ENCODE measurements at places on chromosomes 4 and X.

GRCh38 chrX:46703980-46704379 lies 54.9 kb downstream of the SLC9A7 start:
- no peak for DNase-seq

DNA sequence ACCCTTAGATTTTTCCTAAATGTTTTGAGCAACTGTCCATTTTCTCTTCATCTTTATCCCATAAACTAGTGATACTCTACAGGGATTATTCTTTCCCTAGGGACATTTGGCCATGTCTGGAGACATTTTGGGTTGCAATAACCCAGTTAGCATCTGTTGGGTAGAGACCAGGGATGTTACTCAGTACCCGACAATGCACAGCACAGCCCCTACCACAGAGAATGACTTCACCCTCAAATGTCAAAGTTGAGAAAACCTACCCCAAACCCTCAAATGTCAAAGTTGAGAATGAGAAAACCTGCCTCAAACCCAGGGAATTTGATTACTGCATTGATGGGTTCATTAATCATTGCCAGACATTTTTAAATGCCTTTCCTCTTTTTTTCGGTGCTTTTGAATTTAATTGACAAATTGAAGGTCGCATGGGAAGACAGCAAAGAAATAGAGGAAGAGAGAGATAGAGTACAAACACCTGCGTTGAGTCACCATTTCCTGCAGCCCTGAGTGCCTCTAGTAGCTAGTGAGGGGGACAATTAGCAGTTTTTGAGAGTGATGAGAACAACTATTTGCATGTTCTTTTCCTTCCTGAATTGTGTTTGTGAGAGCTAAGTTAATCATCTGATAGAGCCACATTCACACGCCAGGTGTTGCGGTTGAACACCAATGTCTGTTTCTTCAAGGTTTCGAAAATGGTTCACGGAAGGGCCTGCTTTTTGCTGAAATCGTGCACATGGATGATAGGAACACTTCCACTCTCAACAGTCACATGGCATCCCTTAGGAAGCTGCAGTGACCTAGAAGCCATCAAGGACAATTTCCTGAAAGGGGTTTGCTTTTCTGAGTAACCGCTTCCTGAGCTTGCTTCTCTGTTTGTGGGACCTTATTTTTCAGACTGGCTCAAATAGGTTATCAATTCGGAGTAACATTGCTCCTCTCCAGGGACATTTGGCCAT lies 203.9 kb upstream of the VCX3A start:
- no peak for DNase-seq

- no peak for DNase-seq
These were observed 186.2 kb downstream of the LARP7 start for GRCh38 chr4:112823156-112823555.

DNA sequence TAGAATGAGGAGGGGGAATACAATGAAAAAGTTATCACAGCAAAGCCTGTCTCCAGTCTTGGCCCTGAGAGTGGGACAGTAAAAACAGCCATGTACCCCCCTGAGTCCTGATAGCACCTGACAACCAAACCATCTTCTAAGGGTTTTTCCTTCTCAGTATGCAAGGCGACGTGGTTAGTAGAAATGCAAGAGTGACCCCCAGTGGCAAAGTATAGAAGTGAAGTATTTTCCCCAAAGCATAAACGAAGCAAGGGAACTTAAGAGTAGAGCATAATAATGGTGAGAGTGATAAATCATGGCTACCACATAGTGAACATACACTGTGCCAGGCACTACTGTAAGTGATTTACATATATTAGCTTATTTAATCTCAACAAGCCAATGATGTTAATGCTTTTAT lies 52.8 kb downstream of the FAM47C start:
- peak; percentile 43 for DNase-seq

DNA sequence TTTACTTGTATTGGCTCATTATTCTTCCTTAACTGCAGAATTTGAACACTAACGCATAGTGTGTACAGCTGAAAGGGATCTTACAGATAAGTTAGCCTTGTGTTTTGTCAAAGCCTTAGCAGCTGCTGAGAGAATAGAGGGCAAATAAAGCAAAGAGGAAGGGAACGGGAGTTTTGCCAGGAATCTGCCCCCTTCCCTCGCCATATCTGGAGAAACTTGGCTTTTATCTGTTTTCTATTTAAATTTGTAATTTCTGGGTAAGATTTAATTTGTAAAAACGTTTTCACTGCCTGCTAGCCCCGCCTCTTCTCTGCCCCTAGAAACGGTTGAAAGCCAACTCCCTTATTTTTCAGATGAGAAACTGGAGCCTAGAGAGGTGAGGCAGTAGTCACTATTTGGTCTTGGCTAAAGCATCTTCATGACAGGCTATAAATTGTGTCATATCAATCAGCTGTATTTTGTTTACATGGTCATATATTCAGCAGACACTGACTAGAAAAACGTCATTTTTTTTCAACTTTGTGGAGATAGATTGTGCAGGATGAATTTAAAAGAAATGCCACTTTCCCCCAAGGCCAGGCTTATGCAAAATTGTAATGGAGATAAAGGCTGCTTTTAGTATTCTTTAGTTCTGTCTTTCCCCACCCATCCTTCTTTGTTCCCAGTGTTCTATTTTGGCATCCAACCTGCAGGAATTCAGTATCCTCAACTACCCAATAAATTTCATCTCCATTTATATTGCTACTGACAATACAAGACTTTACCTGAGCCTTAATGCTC lies 319.4 kb downstream of the SH2D1A start:
- no peak for DNase-seq

DNA sequence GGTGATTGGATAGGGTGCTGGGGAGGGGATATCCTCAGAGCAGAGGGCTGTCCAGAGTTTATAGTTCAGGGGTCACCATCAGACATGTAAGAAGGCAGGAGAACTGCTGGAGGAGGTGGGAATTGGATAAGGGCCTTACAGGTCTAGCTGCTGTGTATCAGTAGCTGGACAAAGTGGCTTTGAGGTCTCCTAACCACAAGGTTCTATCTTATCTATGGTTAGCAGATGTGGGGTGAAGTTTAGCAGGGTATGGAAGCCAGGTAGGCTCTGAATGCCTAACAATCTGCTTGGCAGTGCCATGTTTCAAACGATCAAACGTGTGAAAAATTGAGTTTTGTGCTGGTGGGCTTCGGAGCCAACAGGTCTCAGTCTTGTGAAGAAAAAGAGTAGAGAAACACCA lies 32.1 kb upstream of the MAGEA8 start:
- DNase-seq = no peak

- peak; percentile 68 for DNase-seq
These were observed 12.4 kb upstream of the FRYL start for GRCh38 chr4:48792348-48793006.

GRCh38 chr4:178083968-178084367 lies 641.7 kb upstream of the AGA start:
- no peak for DNase-seq

GRCh38 chr4:174154215-174154854 lies 129.1 kb downstream of the FBXO8 start:
- no peak for DNase-seq

- no peak for DNase-seq
These were observed 14.9 kb upstream of the TMPRSS11E start for GRCh38 chr4:68432320-68432719.

DNA sequence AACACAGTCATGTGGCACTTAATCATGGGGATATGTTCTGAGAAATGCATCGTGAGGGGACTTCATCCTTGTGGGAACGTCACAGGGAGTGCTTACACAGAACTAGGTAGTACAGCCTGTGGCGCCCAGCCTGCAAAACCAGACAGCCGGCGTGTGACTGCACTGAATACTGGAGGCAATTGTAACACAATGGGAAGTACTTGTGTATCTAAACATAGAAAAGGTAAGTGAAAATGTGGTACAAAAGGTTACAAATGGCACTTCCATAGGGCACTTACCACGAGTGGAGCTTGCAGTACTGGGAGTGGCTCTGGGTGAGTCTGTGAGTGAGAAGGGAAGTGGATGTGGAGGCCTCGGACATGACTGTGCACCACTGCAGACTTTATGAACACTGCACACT lies 5.2 kb downstream of the TLR3 start:
- DNase-seq = peak; percentile 56

DNA sequence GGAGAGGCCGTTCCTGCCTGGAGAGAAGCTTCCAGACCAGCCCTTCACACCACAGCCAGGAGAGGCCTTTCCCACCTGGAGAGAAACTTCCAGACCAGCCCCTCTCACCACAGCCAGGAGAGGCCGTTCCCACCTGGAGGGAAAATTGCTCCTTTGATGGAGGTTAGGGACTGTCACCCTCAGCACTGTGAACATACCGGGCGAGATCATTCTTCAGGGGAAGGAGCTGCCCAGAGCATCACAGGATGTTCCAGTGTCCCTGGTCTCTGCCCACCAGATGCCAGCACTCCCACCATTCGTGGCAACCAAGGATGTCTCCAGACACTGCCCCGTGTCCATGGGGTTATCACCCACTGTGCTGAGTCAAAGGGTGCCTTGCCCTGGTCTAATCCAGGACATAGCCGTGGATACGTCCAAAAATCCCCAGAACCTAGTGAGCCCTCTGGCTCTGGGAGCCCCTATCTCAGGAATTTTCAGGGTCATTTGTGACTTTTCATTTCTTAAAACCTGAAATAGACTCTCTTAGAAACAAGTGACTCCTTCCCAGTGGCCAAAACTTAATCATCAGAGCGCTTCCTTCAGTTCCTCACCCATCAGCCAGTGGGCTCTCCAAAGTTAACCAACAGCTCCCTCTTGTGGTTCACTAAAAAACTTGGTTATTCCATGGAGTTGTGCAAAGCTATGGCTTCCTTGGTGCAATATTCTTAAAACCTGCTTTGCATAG lies 80.2 kb downstream of the CRMP1 start:
- DNase-seq = peak; percentile 69

- no peak for DNase-seq
These were observed 84.5 kb upstream of the ARHGEF9 start for GRCh38 chrX:63869506-63869905.

- DNase-seq = no peak
These were observed 1237.3 kb downstream of the C4orf33 start for GRCh38 chr4:130333241-130333759.

DNA sequence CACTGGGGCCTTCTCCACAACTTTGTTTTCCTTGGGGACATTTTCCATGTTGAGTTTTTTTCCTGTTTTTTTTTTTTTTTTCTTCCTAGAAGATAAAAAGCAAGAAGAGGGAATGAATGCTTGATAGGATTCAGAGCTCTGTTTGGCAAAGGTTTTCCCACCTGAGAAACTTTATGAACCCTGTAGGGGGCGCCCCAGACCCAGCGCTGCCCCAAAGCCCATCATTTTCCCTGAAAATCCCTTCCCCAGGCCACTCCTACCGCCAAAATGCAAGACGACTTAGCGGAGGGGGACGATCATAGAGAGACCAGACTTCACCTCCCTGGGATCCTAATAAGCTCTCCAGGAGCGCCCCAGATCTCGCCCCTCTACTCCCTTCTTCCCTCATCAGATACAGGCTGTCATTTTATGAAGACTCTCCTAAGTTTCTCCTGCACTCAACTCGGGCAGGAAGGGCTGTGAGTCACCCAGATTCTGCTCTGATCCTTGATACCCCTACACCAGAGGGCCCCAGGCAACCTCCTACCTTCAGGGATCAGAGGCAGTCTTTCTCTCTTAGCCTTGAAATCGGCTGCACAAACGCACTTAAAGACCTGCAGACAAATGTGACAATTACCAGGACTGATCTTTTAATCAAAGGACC lies 1.4 kb downstream of the BEX5 start:
- no peak for DNase-seq

DNA sequence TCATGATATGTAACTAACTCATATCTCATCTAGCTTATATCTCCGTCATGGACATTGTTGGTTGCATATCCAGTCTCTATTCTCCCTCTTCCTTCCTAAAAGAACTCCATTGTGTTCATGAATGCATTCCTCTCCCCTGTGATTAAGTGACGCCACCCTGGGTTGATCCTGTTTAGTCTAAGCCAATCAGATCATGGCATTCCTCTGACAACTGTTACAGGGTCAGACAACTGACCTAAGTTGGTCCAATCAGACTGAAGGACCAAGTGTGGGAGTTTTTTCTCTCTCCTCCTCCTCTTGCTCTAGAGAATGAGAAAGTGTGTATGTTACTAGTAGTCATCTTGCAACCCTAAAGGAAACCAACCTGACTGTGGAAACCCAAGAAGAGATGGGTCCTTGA lies 3.6 kb downstream of the APOO start:
- no peak for DNase-seq

DNA sequence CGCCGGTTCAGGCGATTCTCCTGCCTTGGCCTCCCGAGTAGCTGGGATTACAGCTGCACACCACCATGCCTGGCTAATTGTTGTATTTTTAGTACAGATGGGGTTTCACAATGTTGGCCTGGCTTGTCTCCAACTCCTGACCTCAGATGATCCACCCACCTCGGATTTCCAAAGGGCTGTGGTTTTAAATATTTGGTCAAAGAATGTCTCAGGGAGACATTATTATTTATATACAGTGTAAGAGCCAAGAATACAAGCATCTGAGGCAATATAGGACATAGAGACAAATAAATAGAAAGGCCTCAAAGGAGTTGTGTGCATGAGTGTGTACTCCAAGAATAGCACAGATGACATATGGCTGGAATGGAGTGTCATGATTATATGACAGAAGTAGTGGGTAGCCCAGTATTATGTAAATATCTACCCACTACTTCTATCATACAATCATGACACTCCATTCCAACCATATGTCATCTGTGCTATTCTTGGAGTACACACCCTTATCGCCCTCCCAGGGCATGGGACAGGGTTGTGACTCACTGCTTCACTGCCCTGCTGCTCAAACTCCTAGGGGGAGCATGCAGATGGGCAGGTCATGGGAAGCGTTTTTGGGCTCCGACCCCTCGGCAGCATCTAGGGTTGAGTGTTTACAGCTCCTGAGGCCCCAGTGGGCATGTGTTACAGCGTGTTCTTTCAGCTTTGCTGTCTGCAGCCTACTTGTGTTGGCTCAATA lies 1649.8 kb upstream of the PCDH10 start:
- DNase-seq = peak; percentile 88

DNA sequence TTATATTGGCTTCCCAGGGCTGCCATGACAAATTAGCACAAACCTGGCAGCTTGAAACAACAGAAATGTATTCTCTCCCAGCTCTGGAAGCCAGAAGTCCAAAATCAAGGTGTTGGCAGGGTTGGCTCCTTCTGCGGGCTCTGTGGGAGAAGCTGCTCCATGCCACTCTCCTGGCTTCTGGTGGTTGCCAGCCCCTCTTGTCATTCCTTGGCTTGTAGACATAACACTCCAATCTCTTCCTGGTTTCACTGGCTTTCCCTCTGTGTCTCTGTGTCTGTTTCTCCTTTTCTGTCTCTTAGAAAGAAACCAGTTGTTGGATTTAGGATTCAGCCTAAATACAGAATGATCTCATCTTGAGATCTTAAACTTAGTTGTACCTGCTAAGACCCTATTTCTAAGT lies 85.5 kb downstream of the USP46 start:
- DNase-seq = no peak

- DNase-seq = no peak
These were observed 53.1 kb downstream of the BMP2K start for GRCh38 chr4:78829296-78829695.

- DNase-seq = no peak
These were observed 30.8 kb upstream of the CD40LG start for GRCh38 chrX:136616987-136617685.

DNA sequence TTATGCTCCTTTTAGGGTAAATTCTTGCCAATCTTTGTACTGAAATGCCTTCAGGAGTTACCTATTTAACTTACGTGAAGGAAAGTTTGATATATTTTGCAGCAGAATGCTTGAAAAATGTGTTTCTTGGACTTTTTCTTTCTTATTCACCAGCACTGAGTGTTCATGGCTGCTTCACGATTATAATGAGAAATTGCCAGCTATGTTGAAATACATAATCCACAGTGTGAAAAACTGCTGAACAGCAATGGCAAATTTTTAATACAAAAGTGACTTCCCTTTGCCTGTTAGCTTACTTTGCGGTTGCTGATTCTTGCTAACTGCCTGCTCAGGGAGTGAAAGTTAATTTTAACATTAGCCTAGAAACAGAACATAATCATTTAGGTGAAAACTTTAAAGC lies 153.8 kb upstream of the SLC4A4 start:
- DNase-seq = no peak

All from MV-4-11 (cell line).